ENCODE measurements at places on chromosomes 2 and 18.

DNA sequence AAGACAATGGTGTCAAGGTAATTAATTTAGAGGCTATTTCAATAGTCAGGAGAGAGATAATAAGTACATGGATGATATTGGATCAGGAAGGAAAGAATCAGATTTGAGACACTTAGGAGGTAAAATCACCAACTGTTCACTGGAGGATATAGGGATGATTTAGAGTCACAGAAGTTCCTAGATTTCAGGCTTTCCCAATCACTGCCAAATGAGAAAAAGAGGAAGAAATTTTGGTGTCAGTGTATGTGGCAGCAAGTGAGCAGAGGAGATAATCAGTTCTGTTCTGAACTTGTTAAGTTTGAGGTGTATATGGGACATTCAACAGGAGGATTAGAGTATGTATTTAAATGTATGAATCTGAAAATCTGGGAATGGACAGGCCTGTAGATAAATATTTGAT, 640.4 kb downstream of the NR4A2 start:
- no peak for DNase-seq

DNA sequence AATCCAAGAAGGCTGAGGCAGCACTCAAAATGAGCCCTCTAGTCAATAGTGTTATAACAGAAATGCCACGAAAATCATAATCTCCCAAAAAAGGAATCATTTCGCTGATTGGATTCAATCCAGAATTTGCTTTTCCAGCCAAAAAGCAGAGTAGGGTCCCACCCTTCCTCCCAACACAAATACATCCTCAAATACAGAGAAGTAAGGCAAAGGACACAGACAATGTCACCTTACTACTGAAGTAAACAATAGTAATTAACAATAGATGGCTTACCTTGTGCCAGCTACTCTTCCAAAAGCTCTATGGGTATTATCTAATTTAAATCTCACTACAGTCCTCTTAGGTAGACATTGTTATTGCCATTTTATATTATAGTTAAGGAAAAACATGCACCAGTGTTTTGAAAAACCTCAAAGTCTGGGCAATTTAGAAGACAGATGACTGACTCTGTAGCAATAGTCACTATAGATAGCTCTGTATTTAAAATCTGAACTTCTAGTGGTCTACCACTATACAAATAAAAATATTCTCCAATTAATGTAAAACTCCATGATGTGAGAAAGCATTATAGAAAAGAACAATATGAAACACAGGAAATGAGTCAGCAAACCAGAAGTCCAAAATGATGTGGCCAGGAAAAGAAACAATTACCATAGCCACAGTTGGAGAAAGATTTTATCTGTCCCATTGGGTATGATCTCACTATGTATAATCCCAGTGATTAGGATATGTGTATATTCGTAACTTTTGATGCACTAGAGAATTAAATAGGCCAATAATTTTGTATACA, 305.0 kb upstream of the ERBB4 start:
- DNase-seq, result no peak

GRCh38 chr2:18516112-18516511, 44.3 kb downstream of the RDH14 start:
- no peak for DNase-seq

DNA sequence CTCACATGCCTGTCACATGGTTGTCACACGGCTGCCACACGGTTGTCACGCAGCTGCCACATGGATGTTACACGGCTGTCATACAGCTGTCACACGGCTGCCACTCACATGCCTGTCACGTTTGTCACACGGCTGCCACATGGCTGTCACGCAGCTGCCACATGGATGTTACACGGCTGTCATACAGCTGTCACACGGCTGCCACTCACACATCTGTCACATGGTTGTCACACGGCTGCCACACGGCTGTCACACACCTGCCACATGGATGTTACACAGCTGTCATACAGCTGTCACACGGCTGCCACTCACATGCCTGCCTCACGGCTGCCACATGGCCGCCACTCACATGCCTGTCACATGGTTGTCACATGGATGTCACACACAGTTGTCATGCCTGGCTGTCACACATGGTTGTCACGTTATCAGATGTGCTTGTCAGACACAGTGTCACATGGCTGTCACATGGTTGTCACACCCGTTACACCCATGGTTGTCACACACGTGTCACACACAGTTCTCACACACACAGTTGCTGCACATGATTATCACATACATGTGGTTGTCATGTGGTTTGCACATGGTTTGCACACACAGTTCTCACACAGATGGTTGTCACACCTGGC, 19.4 kb downstream of the KCNG2 start:
- peak; percentile 19 for DNase-seq

DNA sequence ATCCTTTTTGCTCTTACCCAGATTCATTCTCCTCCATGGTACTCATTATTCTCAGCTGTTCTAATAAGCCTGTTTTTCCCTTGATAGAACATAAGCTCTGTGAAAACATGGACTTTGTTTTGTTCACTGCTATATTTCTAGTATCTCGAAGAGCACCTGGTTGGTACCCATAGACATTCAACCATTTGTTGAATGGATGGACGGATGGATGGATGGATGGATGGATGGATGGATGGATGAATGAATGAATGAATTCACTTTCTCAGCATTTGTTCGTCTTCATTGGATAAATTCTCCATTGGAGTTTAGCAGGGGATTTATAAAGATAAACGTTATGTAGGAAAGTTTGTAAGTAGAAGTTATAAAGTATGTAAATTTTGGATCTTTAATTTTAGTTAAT, 2.9 kb downstream of the FAM171B start:
- no peak for DNase-seq

DNA sequence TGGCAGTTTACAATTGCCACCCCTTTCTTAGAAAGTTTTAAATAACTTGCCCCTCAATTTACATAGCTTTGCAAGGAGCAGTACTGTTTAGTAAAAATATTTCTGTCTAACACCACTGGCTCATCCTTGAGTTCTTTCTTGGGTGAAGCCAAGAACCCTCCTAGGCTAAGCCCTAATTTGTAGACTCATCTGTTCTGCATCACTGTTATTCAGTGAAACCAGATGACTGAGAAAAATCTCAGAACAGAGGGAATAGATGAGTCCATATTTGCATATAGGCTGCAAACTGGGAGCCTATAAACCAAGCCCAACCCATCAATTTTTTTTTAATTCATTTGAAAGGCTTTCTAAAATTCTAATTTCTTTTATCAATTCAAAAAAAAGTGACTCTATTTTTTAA, 161.4 kb upstream of the TFPI start:
- DNase-seq, result no peak

GRCh38 chr2:160726046-160726445, 232.4 kb upstream of the RBMS1 start:
- DNase-seq, result no peak

DNA sequence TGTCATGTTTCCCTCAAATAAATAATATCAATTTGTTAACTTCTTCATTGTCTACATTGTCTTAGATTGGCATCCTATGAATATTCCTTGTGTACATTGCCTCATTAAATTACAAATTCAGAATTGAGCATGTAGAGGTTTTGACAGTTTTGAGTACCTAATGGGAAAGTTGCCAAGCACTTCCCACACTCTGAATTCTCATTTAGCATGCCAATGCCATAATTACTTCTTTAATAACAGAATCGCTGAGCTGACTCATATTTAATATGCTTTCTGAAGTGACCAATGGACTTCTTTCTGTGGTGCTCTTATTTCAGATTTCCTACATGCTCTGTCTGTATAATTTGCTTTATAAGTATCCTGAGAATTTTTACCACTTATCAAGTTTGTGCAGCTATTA, 114.4 kb upstream of the NOL4 start:
- no peak for DNase-seq

- no peak for DNase-seq
These were observed 91.9 kb downstream of the QPCT start for GRCh38 chr2:37436323-37436722.

DNA sequence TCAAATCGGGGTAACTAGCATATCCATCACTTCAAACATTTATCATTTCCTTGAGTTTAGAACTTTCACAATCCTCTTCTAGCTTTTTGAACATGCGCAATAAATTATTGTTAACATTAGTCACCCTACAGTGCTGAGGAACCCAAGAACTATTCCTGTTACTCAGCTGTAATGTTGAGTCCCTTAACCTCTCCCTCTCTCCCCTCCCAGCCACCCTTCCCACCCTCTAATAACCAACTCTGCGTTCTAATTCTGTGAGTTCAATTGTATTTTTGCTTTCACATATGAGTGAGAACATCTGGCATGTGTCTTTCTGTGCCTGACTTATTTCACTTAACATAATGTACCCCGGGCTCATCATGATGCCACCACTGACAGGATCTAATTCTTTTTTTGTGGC, 78.6 kb upstream of the RANBP2 start:
- DNase-seq, result no peak

DNA sequence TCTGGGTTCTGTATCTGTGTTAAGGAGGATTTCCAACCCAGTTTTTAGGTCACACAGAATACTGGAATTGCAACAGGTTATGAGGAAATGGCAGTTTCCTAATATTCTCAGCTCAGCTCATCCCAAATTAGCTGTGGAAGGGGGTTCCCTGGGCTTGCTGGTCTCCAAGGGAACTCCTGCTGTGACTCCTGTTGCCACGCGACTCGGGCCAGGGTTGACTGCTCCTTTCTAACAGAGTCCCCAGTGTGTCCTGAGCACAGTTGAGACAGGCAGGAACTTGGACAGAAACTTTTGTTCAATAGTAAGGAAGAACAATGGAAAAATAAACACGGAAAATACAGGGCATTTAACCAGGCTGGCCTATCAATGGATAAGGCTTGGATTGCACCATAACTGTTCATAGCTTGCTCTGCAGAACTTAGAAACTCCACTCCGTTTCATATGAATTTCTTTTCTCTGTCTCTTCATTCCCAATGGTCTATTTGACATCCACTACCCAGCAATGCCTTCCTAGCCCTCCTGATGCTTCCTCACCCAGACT, 3.8 kb upstream of the ROCK2 start:
- no peak for DNase-seq

- no peak for DNase-seq
These were observed 185.0 kb downstream of the PRPF40A start for GRCh38 chr2:152532241-152532640.

- no peak for DNase-seq
These were observed 124.2 kb downstream of the SH3RF3 start for GRCh38 chr2:109253217-109253616.

- peak; percentile 60 for DNase-seq
These were observed 65.8 kb upstream of the ATL2 start for GRCh38 chr2:38442643-38443541.

GRCh38 chr2:111662039-111662770, 221.8 kb downstream of the ANAPC1 start:
- DNase-seq, result no peak

DNA sequence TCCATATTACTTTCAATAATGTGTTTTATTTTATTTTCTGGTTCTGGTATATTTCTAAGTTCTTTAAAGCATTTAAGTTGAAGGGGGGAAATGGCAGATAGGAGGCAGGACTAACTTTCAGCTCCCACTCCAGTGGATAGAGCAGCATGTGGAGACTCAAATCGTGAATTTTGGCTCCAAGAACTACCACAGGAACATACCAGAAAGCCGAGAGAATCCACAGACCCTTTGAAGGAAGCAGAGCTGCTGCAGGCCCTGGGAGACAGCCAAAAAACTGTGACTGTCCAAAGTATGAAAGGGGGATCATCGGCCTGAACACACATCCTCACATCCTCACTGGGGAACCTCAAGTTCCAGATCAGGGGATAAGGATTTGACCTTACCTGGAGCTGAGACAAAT, 207.6 kb upstream of the VWC2L start:
- DNase-seq, result no peak

GRCh38 chr2:208315081-208315788, 49.2 kb downstream of the PIKFYVE start:
- DNase-seq, result no peak

- no peak for DNase-seq
These were observed 105.4 kb downstream of the FHOD3 start for GRCh38 chr18:36402765-36403396.

DNA sequence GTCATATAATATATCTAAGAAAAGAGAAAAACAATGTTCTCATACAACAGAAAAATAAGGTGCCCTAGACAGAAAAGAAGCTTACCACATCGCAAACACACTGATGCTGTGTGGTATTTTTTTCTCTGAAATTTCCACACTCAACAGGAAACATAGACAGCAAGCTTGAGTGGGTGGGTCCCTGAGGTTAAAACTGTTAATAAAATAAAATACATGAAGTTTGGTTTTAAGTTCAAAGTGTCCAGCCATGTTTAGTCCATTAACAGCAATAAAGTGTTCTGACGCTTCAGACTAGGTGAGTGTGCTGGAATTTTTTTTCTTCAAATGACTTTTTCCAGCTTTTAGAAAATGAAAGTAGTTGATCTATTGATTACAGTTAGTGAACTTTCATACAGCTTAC, 83.3 kb upstream of the EPB41L5 start:
- no peak for DNase-seq

GRCh38 chr2:68387408-68388350, 22.6 kb downstream of the PLEK start:
- no peak for DNase-seq

DNA sequence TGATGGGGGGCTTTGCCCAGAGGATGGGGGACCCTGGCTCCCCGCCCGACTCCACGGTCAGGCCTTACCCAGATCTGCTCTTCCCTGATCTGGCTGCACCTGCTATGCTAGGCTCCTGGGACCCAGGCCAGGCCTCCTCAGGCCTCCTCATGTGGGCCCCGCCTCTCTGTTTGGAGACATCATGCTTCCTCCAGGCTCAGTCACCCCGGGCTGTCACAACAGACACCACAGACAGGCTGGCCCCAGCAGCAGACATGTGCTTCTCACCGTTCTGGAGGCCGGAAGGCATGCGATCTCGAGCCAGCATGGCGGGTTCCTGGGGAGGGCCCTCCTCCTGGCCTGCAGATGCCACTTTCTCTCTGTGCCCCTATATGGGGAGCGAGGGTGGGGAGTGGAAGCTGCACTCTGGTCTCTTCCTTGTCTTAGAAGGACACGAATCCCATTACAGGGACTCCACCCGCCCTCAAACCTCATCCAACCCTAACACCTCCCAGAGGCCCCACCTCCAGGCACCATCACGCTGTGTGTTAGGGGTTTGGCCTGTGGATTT, 10.8 kb upstream of the NEU4 start:
- DNase-seq, result peak; percentile 18

DNA sequence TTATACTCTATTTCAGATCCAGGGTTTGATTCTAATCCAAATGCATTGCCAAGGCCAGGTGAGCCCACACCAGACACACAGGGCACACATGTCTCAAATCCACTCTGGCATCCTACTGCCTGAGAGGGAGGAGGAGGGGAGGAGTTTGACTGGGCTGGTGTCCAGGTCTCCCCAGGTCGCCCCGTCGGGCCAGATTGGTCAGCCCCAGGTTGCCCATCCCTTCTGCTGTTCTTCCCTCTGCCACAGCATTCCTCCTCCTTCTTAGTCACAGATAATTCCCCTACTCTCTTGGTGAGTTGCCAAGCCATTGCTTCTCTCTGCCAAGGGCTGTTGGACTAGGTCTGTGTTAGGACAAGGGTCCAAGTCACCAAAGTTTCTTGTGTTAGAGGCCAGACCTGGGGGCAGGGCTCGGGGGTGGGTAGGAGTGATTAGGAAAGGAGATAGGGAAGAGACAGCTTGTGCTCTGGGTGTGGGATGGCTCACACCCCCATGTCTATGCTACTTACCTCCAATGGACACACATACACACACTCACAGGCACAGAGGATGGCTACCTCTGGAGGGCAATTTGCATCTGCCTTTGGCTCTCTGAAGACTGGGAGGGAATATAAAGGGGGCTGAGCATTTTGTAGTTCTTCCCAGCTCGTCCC, 2.5 kb upstream of the EGR4 start:
- DNase-seq, result no peak

- DNase-seq, result no peak
These were observed 478.3 kb downstream of the ZEB2 start for GRCh38 chr2:144041612-144042011.

GRCh38 chr18:8450898-8451665, 158.2 kb upstream of the RAB12 start:
- DNase-seq, result no peak

All from D341Med (cell line).